ENCODE measurements at places on chromosomes 2 and 18.

DNA sequence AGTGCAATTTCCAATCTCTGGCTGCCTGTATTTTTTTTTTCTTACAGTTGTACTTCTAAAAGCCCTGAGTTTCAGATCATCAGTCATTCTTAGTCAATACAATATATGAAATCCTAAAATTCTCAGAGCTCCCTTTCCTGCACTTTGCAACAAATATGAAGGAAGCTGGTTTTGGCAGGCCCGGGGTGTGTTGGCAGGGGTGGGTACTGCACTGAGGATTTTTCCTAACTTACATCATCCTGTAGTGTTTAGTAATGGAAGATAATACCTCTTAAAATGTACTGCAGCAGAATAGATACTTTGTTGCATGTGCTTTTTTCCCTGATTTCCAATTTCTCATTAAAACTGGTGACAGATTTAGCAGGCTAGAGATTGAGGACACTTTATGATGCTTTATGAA, 374.6 kb downstream of the PTH2R start:
- DNase-seq: no peak

DNA sequence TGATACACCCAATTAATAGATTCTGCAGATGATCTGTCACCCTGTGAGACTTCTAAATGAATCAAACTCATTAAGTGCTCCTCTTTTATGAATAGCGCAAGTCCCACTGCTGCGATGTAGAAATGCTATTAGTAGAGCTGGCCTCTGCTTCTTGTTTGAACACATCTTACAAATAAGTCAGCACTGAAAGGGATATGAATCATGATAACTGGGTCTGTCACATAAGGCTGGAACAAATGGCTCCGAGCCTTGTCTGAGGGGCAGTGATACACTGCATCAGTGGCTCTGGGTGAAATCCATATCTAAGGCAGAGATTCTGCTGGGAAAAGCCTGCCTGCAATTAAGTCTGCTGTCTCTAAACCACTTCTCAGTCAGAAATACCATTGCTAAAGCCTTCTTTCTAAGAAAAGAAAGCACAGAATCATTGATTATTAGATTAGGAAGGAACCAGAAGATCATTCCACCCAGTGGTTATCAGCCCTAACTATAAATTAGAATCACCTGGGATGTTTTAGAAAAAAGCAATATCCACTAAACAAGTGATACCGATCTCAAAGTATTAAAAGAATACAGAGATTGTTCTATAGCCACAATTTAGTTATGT, 75.2 kb downstream of the SLC5A7 start:
- no peak for DNase-seq

DNA sequence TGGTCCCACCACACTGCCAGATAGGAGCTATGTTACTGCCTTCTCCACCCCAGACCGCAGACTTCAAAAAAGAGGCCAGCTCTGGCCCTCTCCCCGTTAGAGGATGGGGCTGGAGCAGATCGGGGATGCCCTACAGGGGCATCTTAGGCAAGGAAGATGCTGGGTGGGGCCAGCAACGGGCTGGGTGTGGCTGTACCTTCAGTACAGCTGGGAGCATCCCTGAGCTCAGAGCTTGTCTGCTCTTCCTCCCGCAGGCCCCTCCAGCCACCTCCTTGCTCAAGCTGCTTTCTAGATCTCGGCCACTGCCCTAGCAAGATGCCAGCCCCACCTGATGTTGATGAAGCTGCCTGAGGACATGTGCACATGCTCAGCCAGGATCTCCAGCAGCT, 9.8 kb downstream of the PTPRN start:
- no peak for DNase-seq

GRCh38 chr2:8525582-8526402, 156.1 kb upstream of the ID2 start:
- DNase-seq: peak; percentile 14

DNA sequence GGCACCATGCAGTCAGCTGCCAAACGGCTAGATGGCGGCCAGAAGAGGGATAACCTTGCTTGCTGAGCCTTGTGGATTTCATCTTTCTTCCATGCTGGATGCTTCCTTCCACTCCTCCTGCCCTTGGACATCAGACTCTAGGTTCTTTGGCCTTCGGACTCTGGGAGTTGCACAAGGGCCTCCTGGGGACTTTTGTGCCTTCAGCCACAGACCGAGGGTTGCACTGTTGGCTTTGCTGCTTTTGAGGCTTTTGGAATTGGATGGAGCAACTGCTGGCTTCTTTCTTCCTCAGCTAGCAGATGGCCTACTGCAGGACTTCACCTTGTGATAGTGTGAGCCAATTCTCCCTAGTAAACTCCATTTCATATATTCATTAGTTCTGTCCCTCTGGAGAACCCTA, 31.0 kb downstream of the STRADB start:
- DNase-seq: no peak

DNA sequence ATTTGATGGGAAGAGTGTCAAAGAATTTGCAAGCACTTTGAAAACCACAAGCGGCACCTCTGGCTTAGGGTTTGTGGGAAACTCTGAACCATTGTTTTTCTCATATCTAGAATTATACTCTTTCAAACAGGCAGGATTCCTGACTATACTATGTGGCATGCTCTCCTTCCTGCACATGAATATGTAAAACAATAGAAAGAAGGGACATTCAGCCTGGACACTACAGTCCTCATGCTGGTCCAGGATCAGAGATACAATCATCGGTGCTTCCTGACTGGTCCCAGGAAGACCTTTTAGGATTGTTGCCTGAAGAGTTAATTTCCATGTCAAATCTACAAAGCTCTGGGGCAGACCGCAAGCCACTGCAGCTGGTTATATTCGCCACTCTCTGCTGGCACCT, 55.7 kb upstream of the RASGRP3 start:
- no peak for DNase-seq

- DNase-seq: no peak
Measured at GRCh38 chr2:157839822-157840221, 36.3 kb downstream of the ACVR1 start.

GRCh38 chr2:20868377-20868776, 45.5 kb upstream of the LDAH start:
- no peak for DNase-seq

GRCh38 chr2:102185347-102185746, 1.5 kb upstream of the IL1RL2 start:
- DNase-seq: no peak

GRCh38 chr18:45670281-45670962, 53.6 kb upstream of the SLC14A1 start:
- no peak for DNase-seq

DNA sequence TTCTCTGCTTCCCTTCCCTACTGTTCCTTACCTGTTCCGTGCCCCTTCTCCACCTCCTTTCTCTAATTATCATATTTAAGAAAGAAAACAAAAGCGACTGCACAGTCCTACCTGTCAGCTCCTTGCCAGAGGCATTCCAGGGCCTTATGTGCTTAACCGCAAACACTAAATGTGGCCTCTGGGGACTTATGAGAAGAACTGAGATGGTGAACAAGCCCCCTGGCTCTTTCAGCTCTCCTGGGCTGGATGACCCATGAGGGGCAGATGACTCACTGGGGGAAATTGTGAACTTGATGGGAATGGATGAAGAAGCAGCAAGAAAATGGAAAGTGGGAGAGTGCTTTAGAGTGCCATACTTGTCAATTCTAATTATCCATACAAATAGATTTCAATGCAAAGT, 106.3 kb upstream of the LYPD1 start:
- no peak for DNase-seq
